Breast epithelium (tissue), 4 donors: ENCODE measurements at places on chromosomes 7 and 10.
A peak's percentile ranks its signal among the peaks of the same experiment; 100 is the strongest.

DNA sequence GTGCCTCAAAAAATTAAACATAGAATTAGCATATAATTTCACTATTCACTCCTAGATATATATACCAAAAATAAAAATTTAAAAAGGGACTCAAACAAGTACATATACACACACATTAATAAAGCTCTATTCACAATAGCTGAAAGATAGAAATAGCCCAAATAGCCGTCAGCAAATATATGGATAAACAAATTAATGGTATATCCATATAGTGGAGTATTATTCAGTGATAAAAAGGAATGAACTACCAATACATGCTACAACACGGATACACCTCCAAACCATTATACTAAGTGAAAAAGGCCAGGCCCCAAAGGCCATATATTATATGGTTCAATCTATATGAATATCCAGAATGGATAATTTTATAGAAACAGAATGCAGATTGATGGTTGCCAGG is 414.6 kb upstream of the LRGUK start:
- DNase-seq = no peak

GRCh38 chr10:23174074-23174976 is 17.8 kb upstream of the PTF1A start:
- DNase-seq = no peak

GRCh38 chr7:140625908-140626868 is 14.4 kb downstream of the DENND2A start:
- DNase-seq = peak; percentile 79

DNA sequence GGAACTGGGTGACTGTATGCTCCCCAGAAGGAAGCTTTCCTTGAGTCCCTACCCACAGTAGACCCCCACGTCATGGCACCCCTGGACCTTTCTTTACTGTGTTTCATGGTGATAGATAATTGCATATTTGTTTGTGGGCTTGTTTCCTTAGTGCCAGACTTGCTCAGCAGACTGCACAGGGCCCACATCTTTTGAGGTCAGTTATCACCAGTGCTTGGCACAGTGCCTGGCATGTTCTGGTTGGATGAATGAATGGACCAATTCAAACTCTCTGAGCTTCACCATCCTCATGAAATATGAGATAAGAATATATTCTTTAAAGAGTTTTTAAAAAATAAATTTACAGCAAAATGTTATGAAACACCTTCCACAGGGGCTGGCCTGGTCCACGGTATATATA is 78.4 kb upstream of the EMX2 start:
- no peak for DNase-seq

GRCh38 chr7:1085910-1086421 is 1.9 kb upstream of the GPER1 start:
- DNase-seq = no peak

DNA sequence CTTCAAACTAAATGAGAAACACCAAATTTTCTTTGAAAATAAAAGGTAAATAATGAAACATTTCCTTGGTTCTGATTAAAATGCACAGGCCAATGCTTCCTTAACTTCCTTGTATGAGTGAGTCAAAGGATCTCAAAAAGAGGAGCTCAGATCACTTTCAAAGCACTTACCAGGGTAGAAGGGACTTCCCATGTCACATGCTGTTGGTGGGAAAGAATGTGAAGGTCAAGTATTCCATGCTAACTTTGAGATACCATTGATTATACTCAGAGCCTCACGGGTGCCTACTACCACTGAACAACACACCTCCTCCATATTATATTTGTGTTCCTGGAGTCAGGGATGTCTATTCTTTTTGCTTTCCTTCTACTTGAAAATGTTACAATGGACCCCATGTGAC is 233.5 kb upstream of the KIAA1217 start:
- no peak for DNase-seq

GRCh38 chr7:36273836-36274235 is 115.8 kb upstream of the ANLN start:
- no peak for DNase-seq

DNA sequence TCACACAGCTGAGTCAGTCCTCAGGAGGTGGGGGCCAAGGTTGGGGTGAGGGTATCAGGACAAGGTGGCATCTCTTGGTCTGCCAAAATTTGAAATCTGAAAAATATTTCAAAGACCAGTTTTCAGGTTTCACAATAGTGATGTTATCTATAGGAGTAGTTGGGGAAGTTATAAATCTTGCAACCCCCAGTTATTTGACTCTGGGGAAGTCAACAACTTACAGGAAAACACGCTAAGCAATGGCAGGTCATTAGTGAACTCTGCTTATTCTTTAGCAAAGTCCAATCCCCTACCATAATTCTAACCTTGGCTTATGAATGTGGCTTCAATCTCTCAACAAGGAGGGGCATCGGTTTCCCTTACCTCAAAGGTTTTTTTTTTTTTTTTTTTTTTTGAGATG is 94.9 kb downstream of the MARCHF5 start:
- no peak for DNase-seq
